ENCODE measurements at places on chromosomes 7 and 10. TPM values are rescaled to one million over a fixed set of nuclear protein-coding genes. Genes with fewer than 3 reads are reported as not detected.

Gene FAM221A
- polyA plus RNA-seq, result 0.44 TPM

Gene CALN1
- polyA plus RNA-seq, result not detected

Gene FOXI2
- not detected for polyA plus RNA-seq

Gene MAGI2
- polyA plus RNA-seq, result 0.02 TPM

Gene NEUROD6
- not detected for polyA plus RNA-seq

Gene HSPA12A
- 5.9 TPM for polyA plus RNA-seq

Gene BHLHA15
- polyA plus RNA-seq, result 0.15 TPM

Gene DRGX
- polyA plus RNA-seq, result not detected

Gene C7orf57
- polyA plus RNA-seq, result 1.1 TPM

Gene ANLN
- polyA plus RNA-seq, result 103 TPM

Gene HOXA3
- 1.4 TPM for polyA plus RNA-seq

Gene VAX1
- polyA plus RNA-seq, result not detected

Gene PDE1C
- 8.0 TPM for polyA plus RNA-seq

Gene STEAP1
- 22.8 TPM for polyA plus RNA-seq

Gene GPR26
- not detected for polyA plus RNA-seq
